ENCODE measurements at places on chromosomes 11 and 22. TPM values are rescaled to one million over a fixed set of nuclear protein-coding genes. Genes with fewer than 3 reads are reported as not detected.

The IFITM10 gene
- 2.4 TPM for total RNA-seq

The OR52A5 gene
- total RNA-seq, result not detected

The HBB gene
- total RNA-seq, result 3,910 TPM

The CCDC15 gene
- total RNA-seq, result 1.6 TPM

The UBQLNL gene
- total RNA-seq, result 0.38 TPM
